ENCODE measurements at places on chromosomes 4 and X. TPM values are rescaled to one million over a fixed set of nuclear protein-coding genes. Genes with fewer than 3 reads are reported as not detected.

The SEC24B gene
- 26.1 TPM for total RNA-seq

The RXFP1 gene
- 33.0 TPM for total RNA-seq

The PPP2R2C gene
- 46.9 TPM for total RNA-seq

The CTAG1A gene
- total RNA-seq, result not detected

The SCFD2 gene
- 17.5 TPM for total RNA-seq

The DAPP1 gene
- total RNA-seq, result 0.41 TPM

The FRMPD4 gene
- total RNA-seq, result 26.5 TPM

The BDH2 gene
- 7.3 TPM for total RNA-seq

The F8 gene
- total RNA-seq, result 6.1 TPM

The NHSL2 gene
- total RNA-seq, result 0.82 TPM

All from frontal cortex (tissue), 4 donors.